Retinal pigment epithelial cell (primary cell): ENCODE measurements at places on chromosomes 3 and 15.

DNA sequence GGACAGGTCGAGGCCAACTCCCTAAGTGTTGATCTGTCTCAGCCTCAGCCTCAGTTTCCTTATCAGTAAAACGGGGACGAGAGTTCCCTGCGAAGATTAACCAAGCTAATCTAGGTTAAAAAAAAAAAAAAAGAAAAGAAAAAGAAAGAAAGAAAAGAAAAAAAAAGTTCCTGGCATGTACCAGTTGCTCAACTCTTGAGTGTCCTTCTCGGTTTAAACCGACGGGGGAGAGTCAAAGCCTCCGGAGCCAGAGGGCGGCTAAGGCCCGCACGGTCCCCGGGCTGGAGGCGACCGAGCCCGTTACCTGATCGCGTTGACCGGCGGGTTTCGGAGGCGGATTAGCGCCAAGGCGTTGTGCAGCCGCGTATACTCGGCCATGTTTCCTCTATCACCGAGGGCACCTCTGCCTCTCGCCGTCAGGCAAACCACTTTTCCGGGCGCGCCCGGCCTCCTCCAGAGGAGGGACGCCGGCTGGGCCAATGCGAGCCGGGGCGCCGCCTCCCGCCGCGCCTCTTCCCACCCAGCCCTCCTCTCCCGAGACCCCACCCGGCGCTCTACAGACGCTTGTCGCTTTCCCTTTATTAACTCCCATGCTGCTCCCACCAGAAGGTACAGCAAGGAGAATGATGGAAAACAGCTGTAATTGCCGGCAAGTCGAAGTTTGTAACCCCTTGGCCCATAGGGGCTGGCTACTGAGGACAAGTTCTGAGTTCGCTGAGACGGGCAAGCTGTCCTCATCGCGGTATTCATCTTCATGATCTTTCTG lies at the start of gene EHHADH:
Gene EHHADH, minus strand, starts transcription at position 405 of the 766 bp plus-strand sequence. Its CDS starts 27 bp downstream, at position 378.
- peak; percentile 21 for DNase-seq

- DNase-seq: no peak
Measured at GRCh38 chr3:132279030-132279429, 38.2 kb upstream of the ACP3 start.

- DNase-seq: no peak
Measured at GRCh38 chr3:179723617-179724016, 70.8 kb downstream of the USP13 start.

DNA sequence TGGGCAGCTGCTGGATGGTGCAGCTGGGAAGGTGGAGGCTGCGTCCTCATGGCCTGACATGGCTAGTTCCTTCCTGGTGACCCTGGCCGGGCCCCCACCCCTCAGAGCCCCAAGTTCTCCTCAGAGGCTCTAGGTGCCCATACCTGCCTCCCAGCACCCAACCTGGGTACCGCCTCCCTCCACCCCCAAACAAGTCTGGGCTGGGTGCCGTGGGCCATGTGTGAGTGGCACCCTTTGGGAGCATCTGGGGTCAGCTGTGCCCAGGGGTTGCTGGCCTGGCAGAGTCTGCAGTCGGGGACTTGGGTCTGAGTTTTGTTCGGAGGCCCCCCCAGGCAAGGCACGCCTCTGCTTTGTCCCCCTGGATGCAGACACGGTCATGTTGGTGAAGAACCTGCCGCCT lies 10.5 kb downstream of the PLXNA1 start:
- DNase-seq: no peak

DNA sequence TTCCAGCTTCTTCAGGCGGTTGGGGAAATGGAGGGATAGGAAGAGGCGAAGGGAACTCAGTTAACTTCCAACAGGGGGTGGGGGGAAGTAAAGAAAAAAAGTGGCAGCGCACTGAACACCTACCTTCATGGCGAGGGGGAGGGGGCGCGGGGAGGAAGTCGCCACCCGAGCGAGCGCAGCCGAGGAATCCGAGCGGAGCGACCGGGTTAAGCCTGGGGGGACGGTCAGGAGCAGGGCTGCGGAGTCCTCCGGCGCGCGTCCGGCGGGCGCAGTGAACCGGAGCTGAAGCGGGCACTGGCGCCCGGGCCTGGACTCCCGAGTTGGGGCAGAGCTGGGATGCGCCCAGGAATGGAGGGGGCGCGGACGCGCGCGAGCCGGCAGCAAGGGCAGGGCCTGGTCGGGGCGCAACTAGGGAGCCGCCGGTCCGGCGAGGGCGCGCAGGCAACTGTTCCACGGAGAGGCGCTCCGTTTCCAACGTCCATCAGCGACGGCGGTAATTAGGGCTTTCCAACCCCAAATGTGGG lies at the start of gene WNT5A:
Gene WNT5A, minus strand, starts transcription at position 450 of the 524 bp plus-strand sequence. Its CDS starts 321 bp downstream, at position 129.
- DNase-seq: no peak

DNA sequence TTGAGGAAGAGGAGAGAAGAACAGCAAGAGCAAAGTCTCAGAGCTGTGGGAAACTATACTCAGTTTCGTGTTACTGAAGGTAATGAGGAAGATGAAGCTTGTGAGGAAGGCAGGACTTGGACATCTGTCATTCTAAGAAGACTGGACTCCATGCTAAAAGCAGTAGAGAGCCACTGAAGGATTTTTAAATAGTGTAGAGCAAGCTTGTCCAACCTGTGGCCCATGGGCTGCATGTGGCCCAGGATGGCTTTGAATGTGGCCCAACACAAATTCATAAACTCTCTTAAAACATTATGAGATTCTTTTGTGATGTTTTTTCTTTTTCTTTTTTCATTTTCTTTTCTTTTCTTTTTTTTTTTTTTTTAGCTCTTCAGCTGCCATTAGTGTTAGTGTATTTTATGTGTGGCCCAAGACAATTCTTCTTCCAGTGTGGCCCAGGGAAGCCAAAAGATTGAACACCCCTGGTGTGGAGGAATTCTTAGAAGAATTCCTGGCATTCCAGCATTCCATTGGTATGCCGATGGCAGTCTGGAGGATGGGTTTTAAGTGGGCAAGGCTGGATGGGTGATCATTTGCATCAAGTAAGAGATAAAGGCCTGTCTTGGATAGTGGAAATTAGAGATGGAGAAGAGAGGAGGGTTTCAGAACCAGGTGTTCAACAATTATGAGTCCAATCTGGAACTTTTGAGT lies 6.9 kb upstream of the NFKBIZ start:
- no peak for DNase-seq

GRCh38 chr3:59408047-59408624 lies 358.3 kb upstream of the CFAP20DC start:
- DNase-seq: no peak

- no peak for DNase-seq
Measured at GRCh38 chr3:29486096-29486495, 205.2 kb downstream of the RBMS3 start.

DNA sequence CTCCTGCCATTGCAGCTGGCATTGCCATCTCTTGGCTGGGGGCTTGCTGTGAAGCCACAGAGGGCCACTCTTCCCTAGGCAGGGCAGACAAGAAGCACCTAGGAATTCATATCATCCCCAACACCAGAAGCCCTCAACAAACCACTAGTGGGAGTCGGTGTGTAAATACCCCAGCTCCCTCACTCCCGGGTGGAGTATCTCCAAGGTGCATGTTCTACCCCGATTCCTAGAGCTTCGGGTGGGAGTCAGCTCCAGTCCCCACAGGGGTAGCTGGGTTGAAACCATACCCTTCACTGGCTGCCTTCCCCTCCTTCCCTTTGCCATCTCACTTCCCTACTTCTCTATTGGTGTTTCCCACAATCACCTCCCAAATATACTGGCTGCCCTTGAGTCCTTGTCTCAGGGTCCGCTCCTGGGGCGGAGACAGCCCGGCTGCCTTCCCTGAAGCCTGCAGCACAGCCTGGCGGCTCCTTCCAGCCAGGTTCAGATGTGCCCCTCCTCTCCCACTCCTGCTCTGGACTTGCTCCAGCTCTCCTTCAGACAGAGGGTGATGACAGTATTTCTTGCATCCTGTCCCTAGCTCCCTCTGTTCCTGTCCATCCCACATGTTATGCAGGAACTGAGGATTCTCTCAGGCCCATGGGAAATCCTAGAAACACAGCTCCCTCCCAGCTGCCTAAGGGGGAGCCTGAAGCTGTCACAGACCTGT lies 33.3 kb downstream of the FAM3D start:
- no peak for DNase-seq

DNA sequence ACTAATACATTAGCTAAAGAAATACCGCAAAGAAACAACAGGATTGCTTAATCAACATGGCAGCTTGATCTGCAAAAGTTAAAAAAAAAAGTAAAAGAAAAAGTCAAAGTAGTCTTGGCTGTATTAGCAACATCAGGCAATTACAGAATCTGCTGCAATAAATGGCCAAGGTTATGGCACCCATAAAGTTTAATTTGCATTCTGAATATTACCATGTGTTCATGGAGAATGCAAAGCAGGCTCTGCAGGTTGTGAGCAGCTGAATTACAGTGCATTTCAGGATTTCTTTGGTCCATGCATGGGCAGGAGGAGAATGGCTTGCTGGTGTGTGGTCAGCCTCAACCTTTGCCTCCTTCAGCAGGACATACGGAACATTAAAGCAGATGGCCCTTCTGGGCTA lies 199.1 kb upstream of the AZI2 start:
- no peak for DNase-seq
